NCI-H1092 treated with DMSO at 0.1 percent for 48 hours (cell line): ENCODE measurements at places on chromosomes 3 and 15.

- DNase-seq = no peak
Measured at GRCh38 chr3:122767540-122768372, 25.9 kb downstream of the HSPBAP1 start.

DNA sequence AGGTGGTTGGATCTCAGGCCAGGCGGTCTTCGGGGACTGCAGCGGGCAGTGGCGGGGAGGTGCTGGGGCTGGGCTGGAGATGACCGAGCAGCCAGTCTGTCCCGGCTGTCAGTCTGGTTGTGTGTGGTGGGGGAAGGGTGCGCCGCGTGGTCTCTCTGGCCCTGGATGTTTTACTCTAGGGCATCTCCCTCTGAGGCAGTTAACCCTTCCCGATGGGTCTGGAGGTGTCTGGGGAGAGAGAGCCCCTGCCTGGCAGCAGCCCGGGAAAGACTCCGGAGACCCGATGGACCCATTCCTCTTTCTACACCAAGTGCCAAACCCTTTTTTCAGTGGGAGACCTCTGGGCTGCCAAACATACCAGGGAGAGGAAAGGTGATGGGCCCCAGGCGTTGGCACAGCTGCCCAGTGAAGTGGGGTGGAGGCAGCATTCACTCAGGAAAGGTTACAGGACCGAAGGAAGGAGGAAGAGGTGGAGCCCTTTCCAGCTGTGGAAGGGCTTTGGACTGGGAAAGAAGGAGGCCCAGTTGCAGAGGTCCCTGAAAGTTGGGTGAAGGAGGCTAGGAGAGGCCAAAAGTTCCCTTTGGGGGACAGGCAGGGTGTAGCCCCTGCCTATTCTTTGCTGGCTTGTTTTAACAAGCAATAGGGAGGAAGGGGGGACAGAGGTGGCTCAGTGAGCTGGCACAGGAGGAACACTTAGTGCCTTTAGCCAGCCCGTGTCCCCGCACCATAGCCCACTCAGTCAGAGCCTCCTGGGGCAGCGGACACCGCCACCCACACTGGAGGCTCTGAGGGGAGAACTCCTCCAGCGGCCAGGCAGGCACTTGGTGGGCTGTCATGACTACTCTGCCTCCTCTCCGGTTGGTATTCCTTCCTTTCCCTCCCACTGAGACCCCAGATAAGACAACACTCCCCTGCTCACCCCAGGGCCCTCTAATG lies 2.7 kb upstream of the BAHD1 start:
- no peak for DNase-seq

DNA sequence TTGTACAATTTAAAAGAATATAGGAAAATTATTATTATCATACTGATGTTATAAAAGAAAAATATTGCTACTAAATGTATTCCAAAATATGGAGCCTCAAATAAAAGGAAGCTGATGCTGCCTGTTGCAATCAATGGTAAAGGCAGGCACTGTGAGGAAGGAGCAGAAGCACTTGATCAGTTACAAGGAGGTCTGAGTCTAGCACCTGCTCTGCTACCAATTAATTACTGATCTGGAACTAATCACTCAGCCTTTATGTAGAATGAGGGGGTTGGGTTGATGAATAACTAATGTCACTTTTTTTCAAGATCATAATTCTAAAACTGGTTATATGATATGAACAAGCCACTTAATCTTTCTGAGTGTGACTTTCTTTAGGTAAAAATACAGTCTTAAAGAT lies 5.5 kb downstream of the ADGRG7 start:
- no peak for DNase-seq

DNA sequence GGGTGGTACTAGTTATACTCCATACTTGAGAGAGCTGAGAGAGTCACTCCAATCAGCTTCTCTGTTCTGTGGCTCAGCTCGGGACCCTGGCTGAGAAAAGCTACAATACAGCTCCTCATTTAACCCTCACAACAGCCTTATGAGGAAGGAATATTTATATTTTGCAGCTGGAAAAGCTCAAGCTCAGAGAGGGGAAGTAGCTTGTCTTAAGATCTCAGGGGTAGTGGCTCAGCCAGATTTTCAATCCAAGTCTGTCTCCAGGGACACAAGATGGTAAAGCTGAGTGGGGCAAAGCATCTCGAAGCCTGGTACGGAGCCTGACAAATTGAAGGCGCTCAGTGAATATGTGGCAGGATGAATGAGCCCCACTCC lies 14.8 kb downstream of the SCAMP2 start:
- no peak for DNase-seq

GRCh38 chr3:143119974-143120715 lies 574 bp downstream of the CHST2 start:
- no peak for DNase-seq

DNA sequence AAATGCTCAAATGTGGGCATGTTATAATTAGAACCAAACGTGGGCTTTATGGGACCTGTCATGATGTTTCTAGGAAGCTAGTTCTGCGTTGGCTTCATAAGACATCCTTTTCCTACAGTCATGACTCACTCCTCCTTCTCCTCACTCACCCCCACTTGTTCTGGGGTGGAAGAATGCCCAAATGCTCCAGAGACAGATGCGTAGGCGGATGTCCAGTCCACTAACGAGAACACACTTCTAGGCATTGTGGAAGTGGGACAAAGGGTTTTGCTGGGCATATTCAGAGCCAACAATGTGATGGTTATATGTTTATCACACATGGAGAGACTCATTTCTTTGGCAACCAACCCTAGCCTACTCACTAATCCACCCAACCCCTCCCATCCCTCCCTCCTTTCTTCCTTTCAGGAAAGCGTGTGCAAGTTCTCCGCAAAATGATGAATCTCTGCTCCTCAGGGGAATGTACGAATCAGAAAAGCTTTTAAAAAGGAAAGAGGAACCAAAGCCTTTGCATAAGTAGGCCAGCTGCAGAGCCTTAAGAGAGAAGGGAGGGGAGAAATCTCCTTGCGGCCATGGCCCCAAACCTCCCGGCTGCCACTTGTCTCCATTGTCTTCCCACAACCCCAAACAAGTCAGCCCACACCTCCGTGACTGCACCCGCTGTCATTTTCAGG lies 123.0 kb upstream of the SPRED1 start:
- DNase-seq = no peak

DNA sequence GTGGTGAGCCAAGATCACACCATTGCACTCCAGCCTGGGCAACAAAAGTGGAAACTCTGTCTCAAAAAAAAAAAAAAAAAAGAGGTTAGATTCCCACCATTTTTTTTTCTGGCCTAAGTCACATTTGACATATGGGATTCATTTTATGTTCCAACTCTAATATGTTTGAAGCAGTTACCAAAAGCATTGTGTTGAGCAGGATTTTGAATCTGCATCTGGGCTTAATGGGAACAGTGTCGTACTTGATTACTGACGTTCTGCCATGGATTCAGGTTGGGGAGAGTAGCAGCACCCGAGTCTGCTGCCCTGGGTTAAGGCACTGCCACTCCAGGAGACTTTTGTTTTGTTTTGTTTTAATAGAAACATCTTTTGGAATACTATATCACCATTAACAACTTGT lies 348.7 kb upstream of the TBL1XR1 start:
- DNase-seq = no peak

GRCh38 chr3:59663076-59663850 lies 613.4 kb upstream of the CFAP20DC start:
- DNase-seq = no peak

DNA sequence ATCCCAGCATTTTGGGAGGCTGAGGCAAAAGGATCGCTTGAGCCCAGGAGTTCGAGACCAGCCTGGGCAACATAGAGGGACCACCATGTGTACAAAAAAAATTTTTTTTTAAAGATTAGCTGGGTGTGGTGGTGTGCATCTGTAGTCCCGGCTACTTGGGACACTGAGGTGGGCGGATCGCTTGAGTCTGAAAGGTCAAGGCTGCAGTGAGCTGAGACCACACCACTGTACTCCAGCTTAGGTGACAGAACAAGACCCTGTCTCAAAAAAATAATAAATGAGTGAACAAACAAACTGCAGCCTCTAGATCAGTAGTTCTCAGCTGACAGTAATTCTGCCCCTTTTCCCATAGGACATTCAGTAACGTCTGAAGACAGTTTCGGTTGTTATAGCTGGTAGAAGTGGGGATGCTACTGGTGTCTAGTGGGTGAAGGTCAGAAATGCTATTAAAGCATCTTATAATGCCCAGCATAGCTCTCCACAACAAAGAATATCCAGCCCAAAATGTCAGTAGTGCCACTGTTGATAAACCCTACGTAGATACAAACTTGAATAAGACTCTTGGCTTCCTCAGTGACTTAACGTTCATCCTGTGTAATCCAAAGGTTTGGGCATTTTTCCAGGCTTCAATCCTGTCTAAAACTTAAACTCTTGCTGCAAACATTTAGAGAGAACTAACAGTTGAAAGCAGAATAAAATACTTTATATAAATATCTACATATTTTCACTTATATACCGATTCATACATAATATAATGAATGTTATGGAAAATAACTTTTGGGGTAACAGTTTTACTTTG lies 10.6 kb downstream of the SMC4 start:
- no peak for DNase-seq

- DNase-seq = no peak
Measured at GRCh38 chr3:55859305-55859704, 372.2 kb upstream of the WNT5A start.

DNA sequence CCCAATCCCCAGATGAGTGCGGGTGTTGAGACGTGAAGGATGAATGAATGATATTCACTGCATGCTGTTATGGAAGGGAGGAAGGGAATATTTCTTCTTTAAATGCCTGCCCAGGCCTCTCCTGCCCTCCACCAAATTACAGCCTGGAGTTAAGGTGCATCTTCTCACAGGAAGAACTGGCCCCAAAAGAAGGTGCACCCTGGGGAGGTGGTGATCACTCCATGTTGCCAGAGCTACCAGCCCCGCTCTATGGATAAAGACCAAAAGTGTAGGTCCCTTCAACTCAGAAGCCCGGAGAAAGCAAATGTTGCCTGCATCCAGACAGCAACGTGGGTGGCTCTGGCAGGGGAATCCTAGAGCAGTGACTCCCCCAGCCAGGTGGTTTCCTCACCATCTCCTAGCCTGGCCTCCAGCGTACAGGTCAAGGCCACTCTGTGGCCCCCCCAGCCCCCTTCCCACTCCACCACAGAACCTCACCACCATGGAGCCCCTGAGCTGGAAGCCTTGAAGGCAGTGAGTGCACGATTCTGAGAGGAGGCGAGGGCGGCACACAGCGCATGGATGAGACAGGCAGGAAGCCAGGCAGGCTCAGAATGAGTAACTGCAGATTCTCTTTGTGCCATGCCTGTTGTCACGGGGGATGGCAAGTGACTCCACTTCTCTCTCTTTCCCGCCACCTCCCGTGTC lies 3.5 kb upstream of the VIPR1 start:
- DNase-seq = no peak

DNA sequence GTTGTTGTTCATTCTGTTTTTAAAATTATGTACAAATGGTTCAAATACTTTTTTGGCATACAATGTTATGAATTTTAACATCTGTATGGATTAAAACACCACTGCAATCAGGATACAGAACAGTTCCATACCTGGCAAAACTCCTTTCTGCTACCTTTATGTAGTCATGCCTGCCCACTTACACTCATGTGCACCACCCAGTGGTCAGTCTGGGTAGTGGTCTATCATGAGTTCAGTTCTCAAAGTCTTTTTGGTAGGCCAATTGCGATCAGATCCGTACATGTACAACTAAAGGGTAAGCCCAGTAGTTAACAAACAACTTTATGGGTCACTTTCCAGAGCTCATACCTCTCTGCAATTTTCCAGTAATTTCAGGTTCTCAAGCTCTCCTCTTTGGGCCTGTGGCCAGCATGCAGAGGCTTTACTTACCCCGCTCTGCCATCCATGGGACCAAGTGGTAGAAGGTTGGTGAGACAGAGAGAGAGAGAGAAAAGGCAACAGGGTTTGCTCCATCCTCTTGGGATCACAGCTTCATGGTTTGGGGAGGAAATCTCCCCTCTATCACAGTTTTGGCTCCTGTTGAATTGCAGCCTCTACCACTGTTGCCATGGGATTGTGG lies 63.9 kb upstream of the FAM98B start:
- peak; percentile 0 for DNase-seq

DNA sequence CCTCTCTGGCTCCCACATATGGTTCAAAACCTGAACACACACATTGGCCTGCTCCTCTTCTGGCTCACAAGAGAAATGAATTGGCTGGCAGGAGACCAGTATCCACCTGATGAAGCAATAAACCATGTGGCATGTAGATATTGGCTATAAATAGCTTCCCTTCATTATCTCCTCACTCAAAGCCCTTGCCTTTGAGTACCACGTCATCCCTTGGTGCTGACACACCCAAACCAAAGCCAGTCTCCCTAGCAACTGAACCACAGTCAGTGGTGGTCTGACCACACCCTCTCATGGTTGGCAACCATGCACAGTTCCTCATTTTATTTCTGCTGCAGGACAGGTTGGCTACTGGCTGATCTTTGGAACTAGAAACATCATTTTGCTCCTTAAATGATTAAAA lies 98.8 kb downstream of the ZNF621 start:
- no peak for DNase-seq

DNA sequence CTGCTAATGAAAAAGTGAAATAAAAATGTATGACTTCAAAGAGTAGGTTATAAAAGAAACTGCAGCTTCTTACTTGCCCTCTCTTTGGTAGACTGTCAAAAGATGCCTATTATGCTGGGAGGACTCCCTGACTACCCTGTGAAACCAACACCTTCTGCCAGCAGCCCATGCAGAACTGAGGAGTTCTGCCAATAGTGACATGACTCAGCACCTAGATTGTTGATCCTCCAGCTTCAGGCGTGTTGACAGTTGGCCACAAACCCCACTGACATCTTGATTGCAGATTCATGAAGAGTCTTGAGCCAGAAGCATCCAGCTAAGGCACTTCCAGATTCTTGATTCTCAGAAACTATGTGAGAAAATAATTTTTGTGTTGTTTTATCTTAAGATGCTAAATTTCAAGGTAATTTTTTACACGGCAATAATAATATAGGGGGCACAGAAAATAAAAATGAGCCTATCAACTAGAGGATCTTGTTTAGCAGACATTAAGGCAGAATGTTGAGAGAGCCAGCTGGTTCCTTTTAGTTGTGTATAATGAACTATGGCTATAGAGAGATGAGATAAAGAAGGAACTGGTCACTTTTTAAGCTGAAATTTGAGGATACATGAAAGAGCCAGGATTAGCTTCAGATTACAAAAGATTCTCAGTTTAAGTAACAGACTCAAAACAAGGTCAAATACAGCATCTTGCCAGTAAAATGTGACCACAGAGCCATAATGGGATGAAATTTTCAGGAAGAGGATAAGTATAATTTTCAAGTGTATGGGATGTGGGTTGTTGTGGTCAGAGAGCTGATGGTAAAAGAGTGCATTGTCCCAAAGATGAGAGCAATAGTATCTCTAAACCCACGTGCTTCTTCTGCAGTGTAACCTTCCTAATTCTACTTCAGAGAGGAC lies 588.7 kb upstream of the CBLB start:
- DNase-seq = peak; percentile 34

GRCh38 chr3:193813501-193813830 lies 220.5 kb downstream of the OPA1 start:
- DNase-seq = no peak
